ENCODE measurements at places on chromosomes 6 and 20.

DNA sequence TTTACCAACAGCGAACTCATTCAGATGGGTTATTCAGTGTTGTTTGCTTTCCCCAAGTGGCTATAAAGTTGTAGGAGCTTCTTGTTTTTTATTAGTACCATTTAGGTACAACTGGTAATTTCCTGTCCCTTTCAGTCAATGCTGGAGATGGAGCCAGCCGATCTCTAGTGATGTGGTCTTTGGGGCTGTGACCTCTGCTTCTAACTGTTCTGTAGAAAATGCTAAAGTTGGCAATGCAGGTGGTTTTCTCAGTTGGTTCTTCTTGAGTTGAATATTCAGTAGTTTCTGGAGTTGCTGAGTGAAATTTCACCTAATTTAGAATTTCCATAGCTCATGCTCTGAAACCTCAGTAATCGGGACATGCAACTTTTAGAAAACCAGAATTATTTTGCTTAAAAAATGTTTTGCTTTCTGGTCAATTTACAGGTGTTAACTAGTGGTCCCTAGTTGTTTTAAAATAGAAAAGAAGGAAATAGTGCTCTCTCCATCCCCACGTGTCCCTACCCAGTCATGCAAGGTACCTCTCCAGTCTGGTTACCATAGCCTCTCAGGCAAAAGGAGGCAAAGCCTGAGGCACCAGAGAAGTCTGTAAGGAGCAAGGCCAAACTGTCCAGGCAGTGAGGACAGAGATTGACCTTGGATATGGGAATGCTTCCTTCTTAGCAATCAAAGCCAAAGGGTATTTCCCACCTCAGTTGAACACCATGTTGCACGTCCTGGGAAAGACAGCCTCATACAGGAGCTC lies 27.3 kb upstream of the GABRR1 start:
- no peak for DNase-seq

GRCh38 chr6:122109075-122109474 lies 290.4 kb upstream of the HSF2 start:
- DNase-seq: no peak

- DNase-seq: no peak
Observed at GRCh38 chr6:154360476-154360875, 3.9 kb upstream of the IPCEF1 start.

- DNase-seq: no peak
Observed at GRCh38 chr6:139855671-139856311, 481.3 kb upstream of the CITED2 start.

DNA sequence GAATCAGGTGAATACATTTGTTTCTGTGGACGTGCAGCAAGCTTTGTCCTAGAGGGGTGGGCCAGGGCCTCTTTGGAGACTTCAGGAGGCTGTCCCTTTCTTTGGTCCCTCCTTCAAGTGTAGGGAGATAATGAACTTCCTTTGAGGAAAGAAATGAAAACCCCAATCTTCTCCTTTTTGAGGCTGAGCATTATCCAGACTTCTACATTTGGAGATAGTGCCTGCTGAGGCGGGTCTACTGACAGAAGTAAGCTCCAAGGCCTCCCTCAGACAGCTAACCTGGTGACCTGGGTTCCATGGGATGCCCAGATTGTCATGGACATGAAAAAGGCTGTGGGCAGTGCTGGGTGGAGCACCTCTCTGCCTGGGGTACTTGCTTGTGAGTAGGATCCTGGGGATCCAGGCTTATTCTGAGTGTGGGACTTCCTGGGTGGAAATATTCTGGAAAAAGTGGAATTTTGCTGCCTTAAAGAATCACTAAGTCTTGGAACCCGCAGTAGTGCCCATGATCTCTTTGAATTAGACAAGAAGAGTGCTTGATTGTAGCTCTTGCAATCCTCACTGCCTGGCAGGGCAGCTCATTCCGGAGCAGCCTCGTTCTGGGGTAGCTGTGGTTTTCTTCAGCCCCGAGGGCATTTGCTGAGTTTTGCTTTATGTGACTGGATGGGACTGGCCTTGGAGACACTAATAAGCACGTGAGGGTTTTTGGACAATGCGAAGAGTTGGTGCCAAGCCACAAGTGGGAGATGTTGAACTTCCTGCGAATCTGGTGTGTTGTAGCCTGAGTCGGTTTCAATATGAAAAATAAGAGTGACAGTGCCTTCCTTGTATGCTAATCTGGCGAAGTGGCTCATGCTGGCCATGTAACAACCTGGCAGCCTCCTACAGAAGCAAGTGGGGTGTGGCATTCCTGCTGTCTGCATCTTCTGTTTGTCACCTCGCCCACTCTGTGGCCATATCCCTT lies 28.1 kb downstream of the SNRNP48 start:
- DNase-seq: no peak

DNA sequence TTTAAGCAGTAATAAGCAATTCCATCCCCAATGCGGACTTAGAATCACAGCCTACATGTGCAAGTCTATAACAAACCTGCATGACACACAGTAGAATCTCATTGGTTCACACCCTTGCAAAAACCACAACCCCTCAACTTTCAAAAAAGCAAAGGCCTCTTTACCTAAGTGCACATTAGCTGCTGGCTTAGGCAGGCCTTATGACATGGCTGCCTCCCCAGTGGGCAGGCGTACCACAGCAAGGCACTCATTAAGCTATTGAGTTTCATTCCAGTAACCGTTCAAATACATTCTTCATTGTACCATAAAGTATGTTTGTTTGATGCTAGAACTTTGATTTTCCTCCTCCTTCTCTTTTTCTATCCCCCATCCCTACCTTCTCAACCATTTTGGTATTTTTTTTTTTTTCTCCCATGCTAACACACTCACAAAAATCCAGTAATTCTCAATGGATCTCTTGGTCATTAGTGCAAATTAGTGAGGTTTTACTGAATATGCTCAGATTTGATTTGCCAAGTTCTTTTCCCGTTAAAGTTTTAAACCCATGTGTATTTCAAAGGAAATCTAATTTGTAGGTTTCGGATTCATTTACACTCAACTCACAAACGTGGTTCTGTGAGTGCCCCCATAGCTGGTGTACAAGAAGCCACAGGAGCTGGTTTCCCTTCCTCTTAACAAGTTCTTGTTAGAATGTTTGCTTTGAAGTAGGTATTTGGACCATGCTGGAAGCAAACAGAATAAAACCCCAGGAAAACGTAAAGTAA lies 460.4 kb upstream of the RUNX2 start:
- no peak for DNase-seq

- DNase-seq: no peak
Observed at GRCh38 chr6:15392182-15392581, 146.3 kb downstream of the JARID2 start.

- DNase-seq: peak; percentile 43
Observed at GRCh38 chr20:37294262-37294981, 5.0 kb downstream of the MANBAL start.

DNA sequence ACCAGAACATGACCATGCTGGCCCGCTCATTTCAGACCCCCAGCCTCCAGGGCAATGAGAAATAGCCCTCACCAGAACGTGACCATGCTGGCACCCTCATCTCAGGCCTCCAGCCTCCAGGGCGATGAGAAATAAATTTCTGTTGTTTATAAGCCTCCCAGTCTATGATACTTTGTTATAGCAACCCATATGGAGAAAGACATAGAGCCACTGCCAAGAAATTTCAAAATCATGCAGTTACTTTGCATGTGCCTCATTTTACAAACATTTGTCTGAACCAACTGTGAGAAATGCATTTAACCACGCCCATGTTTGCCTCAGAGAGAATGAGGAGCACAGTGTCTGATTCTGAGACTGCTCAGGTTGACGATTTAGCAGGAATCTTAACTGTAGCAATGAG lies 15.5 kb downstream of the CYP39A1 start:
- DNase-seq: no peak

DNA sequence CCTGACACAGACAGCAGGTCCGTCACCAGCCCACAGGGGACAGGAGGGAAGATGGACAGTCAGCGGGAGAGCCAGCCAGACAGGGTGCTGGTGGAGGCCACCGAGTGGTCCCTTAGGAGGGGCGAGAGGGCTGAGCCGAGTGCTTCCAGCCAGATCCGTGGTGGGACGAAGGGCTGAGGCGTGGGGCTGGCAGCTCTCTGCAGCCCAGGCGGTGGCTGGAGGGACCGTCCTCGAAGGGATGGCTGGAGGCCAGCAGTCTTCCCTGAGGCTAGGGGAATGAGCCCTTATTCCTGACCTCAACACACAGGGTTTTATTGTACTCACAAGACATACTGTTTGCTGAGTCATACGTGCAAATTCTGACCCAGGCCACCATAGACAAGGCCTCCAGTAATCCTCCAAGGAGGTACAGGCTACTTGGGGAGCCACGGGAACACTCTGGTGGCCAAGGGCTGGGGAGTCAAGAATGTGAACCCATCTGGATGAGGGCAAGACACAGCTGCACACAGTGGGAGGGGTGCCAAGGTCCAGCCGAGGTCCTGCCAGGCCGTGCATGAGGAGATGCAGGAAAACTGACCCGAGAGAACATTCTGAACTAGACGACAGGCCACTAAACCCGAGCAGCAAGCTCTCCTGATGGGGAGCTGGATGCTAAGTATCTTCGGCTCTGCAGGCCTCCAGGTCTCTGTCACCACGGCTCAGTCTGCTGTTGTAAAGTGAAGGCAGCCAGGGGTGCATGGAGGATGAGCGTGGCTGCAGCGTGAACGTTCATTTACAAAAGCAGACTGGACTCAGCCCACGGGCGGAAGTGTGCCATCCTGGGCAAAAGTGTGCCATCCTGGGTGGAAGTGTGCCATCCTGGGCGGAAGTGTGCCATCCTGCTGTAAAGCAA lies 242.5 kb downstream of the TTLL2 start:
- no peak for DNase-seq

GRCh38 chr20:25281541-25281991 lies 33.7 kb downstream of the PYGB start:
- no peak for DNase-seq

DNA sequence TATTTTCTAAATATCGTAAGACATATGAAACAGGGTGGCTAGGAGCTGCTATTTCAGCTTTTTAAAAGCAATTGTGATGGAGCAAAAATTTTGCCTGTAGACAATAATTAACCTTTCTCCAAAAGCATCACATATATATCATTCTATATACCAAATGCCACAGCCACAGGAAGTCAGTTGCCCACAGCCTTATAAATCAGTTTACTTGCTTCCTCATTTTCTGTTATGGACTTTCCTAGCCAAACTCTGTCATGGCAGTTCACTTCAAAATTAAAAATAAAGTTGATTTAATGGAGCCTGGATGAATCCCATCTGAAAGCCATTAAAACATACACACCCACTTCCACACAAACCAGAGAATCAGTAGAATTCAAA lies 93.4 kb upstream of the NHSL1 start:
- DNase-seq: no peak

DNA sequence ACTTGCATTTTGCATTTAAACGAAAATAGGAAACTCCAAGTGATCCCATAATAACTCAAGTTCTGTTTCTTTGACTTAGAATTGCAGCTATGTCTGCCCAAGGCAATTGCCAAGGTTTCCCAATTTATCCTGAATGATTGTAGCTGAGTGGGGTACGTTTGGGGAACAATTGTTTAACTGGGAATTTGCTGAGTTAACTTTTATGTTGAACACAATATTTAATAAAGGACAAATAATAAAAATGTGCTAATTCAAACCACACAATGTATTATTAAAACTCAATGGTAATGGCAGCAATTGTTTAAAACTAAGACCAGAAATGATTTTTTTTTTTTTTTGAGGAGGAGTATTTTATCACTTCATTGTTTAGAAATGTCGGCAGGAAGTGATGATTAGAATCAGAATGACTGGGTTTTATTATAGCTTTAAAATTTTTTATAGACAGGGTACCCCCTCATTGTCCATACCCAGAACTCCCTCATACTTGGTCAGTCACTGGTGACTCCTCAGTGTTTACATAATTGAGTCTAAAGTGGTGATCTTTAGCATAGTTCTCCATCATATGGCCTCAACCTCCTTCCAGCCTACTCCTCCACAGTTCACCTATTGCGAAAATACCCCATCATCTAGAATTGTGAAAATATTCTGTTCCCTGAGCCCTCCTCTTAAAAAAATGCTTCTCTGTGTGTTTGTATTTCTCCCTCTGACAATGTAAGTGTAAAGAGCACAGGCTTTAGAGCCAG lies 389.2 kb upstream of the CITED2 start:
- no peak for DNase-seq

- DNase-seq: no peak
Observed at GRCh38 chr6:107976155-107976783, 18.3 kb upstream of the SEC63 start.

- DNase-seq: no peak
Observed at GRCh38 chr6:36276581-36277536, 7.0 kb downstream of the PNPLA1 start.

DNA sequence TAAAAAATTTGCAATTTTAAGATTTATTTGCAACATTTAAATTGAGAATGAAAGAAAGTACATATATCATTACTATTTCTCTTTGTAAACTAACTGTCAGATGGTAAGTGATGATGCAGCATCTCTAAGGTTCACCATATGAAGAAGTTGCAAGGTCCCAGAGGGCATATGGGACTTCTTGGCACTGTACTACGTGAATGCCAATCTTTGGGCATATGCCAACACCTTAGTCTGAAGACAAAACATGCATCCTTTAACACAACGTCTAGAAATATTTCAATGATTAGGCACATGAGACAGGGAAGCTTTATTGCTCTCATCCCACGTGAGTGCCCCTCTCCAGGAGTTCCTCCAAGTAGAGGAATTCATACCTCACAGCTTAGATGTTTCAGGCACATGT lies 66.8 kb downstream of the CDK19 start:
- DNase-seq: no peak

DNA sequence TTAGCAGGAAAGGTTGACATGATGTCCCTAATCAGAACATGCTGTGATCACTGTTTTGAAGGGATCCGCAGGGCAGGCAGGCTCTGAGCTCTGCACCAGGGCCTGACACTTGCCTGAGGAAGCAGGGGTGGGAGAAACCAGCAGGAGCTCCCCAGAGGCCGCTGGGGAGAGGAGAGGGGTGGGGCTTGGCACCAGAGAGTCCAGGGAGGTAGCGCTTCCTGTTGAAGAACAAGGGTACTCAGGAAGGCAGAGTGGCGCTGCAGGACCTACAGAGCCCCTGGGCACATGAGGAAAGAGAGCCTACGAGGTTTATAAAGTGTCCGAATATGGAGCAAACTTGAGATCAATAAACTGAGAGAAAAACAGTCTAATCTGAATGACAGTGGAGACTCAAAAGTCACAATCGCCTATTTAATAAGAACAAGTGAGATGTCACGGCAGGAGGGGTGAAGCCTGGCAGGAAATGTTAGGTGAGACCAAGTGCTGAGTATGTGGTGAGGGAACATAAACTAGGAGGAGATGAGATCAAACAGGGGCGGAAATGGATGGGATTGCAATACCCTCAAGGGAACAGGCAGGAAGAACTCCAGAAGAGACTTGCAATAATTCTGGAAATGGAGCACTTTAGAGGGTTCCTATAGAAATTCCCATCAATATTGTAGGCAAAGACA lies 5.8 kb upstream of the TBXT start:
- no peak for DNase-seq

DNA sequence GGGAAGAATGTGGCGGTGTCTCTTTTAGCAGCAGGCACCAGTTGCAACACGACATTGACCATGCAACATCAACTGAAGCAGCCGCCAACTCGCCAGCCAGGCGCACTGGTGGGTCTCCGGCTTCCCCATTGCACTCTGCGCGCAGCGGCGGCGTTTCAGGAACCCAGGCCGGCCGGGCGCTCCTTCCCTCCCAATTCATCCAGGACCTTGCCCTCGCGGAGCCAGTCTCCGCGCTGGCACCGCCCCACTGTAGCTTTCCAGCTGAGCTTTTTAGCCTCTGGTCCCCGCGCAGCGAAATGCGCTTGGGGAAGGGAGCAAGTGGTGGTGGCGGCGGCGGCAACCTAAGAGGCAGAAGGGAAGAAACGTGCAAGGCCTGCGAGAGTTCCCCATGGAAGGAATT lies 297.9 kb upstream of the RIMS1 start:
- no peak for DNase-seq

GRCh38 chr20:19937218-19937617 lies 79.9 kb upstream of the NAA20 start:
- DNase-seq: no peak

Measured in midbrain (tissue), 1 donor.